ENCODE measurements at places on chromosomes 2 and 18. TPM values are rescaled to one million over a fixed set of nuclear protein-coding genes. Genes with fewer than 3 reads are reported as not detected.

Gene CIB4
- not detected for total RNA-seq

Gene IL36A
- not detected for total RNA-seq

Gene RAB27B
- not detected for total RNA-seq

Gene PSTPIP2
- total RNA-seq = 6.1 TPM

Gene COLEC11
- total RNA-seq = 0.51 TPM

Gene ABHD1
- total RNA-seq = not detected

Gene DSG2
- 4.8 TPM for total RNA-seq

Gene RAX
- total RNA-seq = not detected

Gene RBM44
- 0.28 TPM for total RNA-seq

Gene GAREM2
- 4.9 TPM for total RNA-seq

Gene EIF2B4
- total RNA-seq = 50.9 TPM

Gene TMEM198
- 8.2 TPM for total RNA-seq

Gene HDLBP
- total RNA-seq = 557 TPM

Gene TMX3
- 43.1 TPM for total RNA-seq

Gene MROH2A
- not detected for total RNA-seq

DNA sequence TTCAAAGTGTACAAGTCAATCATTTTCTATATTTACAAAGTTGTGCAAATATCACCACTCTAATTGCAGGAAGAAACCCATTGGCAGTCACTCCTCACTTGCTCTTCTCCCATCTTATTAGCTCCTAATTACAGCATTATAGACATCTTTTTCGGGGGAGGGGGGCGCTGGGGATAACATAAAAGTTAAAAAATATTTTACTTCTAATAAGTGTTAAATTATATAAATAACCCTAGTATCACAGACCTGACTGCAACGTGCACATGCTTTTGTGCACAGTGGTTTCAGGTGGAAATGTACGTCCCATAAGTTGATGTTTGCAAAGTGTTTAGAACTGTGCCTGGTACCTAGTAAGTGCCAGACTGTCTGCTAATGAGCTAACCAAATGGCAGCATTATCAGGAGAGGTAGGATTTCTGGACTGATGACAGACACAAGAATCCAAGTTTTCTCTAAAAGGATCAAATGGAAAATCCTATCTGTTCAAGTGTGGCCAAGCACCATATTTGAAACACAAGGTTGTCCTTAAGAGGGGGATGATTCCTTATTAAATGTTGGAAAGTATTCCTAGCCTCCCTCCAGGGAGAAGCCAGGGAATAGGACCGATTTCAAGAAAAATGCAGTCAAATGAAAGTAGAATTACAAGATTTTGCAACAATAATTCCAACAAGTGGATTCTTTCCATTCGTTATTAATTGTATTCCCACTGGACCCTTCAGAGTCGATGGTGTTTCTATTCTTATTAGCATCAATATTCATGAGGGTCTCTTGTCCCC is 70.0 kb downstream of the ACKR3 start:
- no peak for DNase-seq

DNA sequence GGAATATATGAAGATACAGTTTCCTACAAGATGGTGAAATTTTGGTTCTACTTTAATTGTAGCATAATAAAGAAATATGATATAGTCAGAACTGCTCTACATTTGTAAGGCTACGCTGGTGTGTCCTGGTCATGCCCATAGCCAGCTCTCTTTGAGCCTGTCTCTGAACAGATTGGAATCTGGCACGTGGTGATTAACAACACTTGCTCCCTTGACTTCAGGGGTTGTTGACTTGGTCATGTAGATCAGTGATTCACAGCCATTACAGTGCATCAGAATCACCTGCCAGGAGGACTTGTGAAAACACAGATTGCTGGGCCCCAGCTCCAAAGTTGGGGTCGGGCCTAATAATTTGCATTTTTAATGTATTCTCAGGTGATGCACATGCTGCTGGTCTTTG is 80.4 kb downstream of the PTPRM start:
- DNase-seq = no peak

DNA sequence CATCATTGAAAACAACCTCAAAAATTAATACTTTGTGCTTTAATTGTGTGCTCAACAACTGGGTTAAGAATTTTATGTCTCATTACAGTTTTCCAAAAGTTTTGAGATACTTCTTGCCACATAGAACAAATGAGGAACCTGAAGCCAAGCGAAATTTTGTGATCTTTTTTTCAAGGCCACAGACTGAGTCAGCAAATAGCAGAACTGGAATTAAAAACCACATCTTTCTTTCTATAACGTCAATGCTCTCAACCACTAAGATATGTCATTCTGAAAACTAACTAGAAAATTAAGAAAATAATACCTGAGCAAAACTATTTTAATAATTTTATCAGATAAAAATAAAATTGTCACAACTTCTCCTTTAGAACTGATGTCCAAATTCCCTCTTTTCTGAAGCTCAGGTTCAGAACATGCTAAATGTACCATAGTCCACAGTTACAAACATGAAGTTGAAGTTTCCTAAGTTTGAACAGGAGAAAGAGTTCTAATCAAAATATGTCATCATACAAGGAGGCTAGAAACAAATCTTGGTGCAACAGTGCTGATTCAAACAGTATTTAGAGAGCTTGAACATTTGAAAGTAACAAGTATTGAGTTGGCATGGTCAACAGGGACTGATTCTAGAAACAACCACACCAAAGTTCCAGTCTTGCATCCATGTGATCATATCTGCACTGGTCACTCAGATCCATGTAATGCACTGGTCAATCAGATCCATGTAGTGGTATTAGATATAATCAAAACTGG is 27.6 kb upstream of the CALCRL start:
- DNase-seq = no peak

- peak; percentile 19 for DNase-seq
Measured at GRCh38 chr2:20012282-20013125, at the start of gene MATN3. Gene MATN3, minus strand, starts transcription at chr2:20012668. Its CDS starts 37 bp downstream, at chr2:20012631.

DNA sequence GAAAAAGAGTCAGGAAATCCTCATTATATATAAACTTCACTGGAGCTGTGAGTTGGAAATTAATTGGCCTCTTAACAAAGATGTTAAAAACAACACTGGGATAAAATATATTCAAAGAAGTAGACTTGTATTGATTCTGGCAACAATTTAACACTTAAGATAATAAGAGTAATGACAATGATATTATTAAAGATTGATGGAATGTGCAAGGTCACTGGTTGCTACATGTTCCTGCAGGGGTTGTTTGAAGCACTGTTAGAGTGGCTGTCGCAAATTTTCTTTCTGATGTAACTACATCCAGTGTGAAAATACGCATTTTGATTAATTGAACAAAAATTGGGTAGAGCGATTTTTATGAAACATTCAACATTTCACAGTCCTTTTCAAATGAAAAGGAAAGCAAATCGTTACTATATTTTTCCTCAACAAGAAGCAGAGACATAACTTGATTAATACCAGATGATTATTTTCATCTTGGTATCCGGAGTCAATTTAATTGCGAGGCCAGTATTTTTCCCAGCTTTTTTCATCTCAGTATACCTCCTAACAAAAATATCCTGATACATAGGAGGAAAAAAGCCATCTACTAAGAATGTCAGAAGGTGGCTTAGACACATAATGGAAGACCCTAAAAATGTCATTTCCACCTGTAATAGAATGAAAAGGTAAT is 6.1 kb downstream of the PTGR3 start:
- no peak for DNase-seq

DNA sequence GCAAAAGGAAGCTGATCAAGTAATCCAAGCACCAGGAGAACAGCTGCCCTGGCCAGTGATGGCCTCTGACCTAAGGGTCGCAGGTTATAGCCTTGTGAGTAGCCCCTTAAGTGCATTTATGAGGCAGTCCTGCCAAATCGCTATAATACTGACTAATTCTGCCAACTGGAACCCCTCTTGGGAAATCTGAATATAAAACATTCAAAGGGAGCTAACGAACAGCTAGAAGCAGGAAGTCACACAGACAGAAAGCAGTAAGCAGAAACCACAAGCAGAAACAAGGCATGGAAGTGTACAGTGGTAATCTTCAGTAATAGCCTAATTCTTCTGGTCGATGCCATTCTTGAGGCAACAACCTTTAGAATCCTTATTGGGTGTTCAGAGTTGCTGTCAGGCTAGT is 521.3 kb downstream of the METTL4 start:
- DNase-seq = no peak

DNA sequence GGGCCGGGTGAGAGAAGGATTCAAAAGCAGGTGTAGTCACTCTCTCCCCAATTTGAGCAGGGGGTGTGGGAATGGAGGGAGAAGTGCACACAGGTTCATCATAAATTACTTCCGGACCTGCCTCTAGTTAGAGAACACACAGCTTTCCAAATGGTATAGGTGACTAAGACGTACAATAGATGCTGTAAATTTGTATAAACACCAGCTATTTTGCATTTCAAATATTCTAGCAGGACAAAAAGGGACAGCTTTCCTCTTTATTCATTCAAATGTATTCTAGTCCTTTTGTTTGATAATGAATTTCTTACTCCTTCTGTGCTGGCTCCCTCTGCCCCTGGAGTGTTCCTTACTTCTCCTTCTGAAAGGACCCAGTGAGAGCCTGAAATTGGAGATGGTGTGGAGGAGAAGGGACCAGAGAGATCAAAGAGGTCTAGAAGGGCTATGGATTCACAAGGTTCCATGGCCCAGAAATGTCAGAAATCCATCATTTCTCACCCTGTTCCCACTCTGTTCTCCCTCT is 53.2 kb upstream of the SH3BP4 start:
- DNase-seq = no peak

DNA sequence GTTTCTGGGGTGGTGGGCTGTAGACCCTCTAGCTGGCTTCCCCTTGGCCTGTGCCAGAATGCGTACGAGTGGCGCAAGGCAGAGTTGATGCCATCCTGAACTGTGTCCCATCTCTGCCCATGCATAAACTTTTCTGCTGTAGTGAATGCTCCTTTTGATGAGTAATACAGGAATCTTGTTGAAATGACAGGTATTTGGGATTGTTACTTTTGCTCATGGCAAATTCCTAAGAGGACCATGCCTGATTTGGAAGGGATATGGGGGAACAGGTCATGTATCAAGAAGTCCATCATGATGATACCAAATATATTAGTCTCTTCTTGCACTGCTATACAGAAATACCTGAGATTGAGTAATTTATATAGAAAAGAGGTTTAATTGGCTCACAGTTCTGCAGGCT is 648.0 kb downstream of the SLC4A3 start:
- DNase-seq = no peak

GRCh38 chr18:60247103-60247502 is 125.5 kb downstream of the MC4R start:
- DNase-seq = no peak

DNA sequence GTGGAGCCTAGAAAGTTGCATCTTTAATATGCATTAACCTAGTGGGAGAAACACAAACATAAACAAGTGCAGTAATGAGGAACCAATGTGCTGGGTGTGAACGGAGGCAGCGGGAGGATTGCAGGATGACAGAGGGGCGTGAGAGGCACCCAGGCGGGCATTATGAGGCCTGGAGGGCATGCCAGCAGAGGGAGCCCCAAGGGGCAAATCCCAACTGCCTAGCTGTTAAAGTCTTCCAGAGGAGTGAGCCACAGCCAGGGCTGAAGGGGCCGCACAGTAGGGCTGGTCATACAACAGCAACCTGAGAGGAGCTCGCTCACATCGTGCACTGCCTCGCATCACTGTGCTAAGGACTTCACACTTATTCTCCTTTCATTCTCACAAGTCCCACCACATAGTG is 13.3 kb upstream of the PRELID3A start:
- DNase-seq = no peak

GRCh38 chr2:185895828-185896693 is 157.5 kb downstream of the FSIP2 start:
- no peak for DNase-seq

- no peak for DNase-seq
Measured at GRCh38 chr2:184555352-184555751, 43.0 kb upstream of the ZNF804A start.

DNA sequence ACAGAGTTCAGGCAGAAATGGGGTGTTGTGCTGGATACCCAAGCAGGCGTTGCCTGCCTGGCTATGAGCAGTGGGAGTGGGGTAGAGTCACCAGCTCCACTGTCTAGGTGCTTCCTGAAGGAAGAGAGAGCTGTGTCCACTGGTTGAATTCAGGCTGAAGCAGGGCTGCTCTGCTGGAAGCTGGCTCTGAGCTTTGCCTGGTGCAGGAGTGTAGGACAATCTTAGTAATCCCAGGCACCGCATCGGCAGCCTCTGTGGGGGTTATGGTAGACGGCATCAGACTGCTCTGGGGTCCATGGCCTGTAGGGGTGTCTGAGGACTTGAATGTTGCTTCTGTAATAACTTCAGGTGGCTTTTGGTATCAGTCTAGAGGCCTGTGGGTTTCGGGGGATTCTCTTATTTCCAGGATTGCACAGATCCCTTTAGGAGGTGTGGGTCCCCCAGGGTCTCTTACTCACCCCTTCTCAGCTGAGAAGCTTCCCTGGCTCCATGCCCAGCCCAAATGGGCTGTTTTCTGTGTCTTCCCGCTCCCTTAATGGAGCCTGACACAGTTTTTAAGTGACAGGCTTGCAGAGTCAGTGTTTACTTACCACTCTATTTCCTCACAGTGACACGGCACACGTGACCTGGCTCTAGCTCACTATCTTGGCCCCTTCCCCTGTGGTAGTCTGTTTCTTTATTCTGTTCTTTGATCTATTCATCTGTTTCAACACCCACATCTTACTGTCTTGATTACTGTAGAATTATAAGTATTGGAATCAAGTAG is 644.3 kb downstream of the CBLN2 start:
- no peak for DNase-seq

DNA sequence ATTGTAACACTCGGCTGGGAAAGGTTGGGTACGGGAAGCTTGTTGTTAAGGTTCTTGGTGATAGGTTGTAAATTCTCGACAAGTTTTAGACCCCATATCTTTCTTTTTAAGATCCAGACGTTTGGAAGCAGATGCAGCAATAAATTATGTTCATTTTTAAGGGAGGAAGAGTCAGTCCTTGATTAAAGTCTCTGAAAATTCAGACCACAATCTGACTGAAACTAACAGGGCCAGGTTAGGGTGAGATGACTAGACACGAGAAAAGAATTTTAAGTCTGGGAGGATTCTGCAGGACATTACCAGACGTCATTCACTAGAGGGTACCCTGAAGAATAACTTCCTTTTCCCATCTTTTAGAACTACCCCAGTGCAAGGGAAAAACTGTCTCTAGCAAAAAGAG is 16.1 kb downstream of the WIPF1 start:
- DNase-seq = no peak

GRCh38 chr2:67215214-67216055 is 181.7 kb upstream of the ETAA1 start:
- peak; percentile 73 for DNase-seq

GRCh38 chr18:10271481-10271880 is 183.0 kb upstream of the APCDD1 start:
- DNase-seq = no peak

- DNase-seq = no peak
Measured at GRCh38 chr18:23528580-23529472, 25.5 kb downstream of the RMC1 start.
